Glomerular endothelial cell (primary cell): ENCODE measurements at places on chromosomes 12 and 14.

DNA sequence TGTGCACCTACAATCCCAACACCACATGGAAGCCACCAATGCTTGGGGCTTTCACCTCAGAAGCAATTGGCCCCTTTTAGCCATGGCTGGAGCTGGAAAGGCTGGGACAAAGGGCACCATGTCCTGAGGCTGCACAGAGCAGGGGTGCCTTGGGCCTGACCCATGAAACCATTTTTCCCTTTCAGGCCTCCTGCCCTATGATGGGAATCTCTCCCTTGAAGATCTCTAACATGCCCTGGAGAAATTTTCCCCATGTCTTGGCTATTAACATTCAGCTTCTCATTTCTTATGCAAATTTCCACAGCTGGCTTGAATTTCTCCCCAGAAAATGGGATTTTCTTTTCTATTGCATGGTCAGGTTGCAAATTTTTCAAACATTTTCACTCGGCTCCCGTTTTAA lies 823.6 kb downstream of the GALC start:
- DNase-seq = no peak

DNA sequence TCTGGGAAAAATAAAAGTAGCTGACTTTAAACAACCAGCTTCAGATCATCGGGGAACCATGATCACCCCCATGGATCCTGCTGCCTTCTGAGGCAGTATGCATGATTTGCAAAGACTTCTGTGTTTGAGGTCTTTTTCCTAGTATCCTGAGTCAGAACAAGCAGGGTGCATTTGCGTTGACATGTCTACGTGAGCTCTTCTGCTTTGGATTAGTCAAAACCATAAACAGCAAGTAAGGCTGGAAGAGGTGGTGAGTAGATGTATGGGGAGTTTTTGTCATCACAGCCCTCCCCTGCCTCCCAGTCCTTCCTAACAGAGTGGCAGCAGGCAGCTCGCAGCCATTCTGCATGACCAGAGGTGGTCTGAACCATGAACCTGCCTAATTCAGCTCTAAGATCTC lies 24.1 kb downstream of the PLEKHG7 start:
- DNase-seq = no peak

GRCh38 chr14:97584528-97584927 lies 787.3 kb downstream of the VRK1 start:
- no peak for DNase-seq

- no peak for DNase-seq
These were observed 390.0 kb downstream of the AEBP2 start for GRCh38 chr12:19829100-19829853.

DNA sequence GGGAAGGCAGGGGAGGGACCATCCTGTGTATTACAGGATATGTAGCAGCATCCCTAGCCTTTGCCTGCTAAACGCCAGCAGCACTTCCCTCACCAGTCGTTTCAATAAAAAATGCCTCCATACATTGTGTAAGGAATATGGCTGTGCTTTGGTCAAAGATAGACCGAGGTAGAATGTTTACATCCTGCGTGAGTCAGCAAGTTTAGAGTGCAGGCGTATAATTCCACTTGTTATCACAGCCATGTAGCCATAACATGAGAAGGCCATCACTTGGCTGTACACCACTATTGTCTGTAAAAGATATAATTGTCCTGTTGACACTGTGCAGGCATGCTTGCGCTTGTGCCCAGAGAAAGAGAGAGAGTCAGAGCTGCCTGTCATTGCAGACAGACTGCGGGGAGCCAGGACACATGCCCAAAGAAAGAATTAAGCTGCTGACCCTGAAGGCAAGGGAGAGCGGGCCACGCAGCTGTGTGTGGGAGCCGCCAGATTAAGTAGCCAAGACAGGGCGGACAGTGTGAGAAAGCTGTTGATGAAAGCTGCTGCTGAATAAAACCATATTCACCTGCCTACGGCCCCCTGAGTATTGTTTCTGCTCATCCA lies 68.4 kb downstream of the CRACR2A start:
- no peak for DNase-seq

DNA sequence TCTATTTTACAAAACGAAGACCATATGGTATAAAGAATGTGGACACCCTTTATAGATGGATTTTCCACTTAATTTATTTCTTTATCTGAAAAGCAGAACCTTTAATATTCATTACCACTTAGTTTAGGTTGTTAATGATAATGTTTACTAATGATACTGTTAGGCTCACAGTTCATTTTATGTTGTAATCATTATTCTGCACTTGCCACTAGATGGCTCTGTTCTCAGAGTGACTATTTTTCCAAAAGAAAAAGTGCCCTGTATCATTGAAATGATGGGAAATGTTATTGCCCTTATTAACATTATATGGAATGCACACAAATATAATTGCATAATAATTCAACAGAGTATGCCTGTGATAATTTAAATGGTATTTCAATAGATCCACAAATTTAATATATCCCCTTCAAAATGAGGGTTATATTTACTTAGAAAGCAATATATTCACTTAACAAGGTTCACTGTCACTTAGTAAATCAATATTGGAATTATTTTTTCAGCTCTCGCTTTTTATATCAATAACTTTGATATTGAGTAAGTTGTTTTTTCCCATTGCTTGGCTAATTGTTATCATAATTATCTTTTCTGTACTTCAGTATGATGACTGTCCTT lies 95.7 kb downstream of the PDE3A start:
- DNase-seq = no peak

DNA sequence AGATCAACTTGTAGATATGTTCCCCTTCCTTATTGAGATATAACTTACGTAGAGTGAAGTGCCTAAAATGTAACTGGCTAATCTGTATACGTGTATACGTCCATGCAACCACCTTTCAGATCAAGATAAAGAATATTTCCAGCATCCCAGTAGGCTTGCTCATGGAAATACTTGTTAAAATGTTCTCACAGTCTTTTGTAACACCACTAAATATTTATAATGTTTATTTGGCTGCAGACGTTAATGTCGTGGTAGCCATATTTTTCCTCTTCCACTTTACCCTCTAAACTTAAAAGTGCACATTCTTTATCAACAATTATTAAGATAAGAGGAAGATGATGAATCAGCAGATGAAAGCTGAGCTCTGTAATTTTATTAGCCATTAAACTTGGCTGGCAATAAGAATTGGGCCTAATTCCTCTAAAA lies 447.4 kb downstream of the AEBP2 start:
- no peak for DNase-seq

DNA sequence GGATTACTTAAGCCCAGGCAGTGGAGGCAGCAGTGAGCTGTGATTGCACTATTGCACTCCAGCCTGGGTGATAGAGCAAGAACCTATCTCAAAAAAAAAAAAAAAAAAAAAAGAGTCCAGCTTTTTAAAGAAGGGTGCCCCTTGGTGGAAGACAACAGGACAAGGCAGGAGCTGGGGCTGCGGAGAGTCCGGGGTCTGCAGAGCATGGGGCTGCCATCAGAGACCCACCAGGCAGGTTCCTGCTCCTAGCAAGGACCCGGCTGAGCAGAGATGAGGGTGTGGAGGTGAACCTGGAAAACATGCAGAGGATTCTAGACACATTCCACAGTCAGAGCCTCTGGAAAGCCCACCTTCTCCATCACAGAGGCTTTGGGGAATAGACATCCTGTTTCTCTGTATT lies 21.0 kb upstream of the CIPC start:
- no peak for DNase-seq

- no peak for DNase-seq
These were observed 198.0 kb downstream of the CACNA1C start for GRCh38 chr12:2250797-2251196.

DNA sequence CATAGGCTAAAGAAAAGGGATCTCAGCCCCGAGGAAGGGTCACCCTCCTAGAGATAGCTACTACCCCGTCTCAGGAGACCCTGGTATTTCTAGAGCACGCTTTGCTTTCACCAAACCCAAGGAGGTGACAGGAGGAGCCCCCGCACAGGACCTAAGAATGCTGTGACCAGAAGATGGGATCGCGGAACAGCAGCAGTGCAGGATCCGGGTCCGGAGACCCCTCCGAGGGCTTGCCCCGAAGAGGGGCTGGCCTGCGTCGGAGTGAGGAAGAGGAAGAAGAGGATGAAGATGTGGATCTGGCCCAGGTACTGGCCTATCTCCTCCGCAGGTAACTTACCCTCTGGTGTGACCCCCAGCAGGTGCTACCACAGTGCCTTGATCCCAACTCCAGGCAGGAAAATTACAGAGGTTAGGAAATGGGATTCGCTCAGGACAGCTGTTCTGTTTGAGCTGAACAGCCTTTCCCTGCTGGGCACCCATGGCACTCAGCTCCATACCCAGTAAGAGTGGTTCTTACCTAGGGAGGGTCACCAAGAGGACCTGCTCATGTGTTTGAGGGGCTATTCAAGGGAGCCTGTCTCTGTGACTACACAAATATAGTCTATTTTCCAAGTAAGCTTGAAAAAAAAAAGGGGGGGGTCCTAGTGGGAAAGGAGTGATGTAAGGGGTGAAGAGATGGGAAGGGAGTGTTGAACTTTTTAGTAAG lies 826 bp upstream of the NRL start:
- no peak for DNase-seq

DNA sequence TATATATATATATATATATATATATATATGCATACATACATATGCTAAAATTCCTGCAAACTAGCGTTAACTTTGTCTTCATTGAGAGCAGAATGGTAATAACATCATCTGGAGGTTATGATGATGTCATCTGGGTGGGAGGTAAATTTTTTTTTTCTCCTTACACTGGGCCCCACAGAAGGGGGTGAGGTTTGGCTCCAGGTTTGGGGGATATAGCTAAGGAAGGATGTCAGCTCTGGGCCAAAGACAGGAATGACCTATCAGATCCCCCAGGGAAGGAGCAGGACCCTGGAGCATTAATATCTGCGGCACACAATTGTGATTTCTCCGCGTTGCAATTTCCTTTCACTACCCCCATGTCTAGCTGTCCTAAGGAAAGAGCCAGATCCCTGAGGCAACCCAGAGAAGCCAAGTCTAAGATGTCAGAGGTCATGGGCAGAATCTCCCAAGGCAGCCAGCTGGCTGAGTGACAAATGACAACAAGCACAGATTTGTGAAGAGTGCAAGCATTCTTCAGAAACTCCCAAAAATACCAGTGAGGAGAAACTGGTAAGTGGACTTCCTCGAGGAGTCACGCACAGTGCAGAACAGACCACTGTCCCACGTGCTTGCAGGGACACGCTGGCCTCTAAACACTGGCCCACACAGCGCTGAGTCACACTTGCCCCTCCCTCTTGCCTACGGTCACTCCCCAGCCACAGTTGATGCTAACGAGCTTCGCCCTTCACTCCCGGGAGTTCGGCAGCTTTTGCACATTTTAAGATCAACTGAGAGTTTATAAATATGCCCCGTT lies 9.9 kb downstream of the UBC start:
- DNase-seq = no peak

- DNase-seq = no peak
These were observed 456.2 kb downstream of the ADAMTS20 start for GRCh38 chr12:43095669-43096280.

GRCh38 chr12:125194987-125195386 lies 129.8 kb downstream of the AACS start:
- DNase-seq = no peak

DNA sequence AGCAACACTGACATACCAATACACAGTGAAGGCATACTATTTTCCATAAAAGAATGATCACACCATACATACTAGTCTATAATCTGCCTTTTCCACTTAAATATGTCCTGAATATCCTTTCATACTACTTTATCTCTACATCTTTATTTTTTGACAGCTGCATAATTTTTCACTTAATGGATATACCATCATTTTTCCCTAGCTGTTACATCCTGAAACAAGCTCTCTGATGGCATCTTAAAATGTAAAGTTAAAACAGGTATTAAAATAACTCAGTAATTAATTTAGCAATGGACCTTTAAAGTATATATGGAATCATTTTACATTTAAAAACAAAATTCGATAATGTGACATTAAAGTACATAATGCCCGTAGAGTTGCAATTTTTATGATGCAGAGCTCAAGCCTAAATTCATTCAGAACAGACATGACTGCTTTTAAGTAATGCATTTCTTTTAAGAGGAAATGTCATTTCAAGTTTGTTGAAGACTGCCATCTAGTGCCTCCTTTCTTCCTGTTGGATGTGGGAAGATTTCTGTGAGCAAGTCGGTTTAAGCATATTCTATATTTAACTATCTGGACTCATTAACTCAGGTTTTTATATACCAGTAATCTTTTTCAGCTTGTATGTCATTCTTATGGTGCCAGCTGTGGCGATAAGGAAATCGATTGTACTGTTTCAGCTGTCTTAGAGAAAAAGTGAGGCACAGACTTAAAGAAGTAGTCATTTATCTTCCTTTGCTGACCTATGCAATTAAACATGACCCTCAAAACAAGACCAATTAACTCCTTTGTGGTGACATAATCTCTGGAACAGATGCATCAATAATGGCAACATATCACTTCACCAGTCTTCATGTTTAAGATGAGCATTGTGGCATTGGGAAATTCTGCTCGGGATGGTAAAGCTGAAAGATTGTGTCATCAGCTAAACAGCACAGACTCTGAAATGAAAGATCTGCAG lies 20.3 kb downstream of the PRICKLE1 start:
- DNase-seq = no peak

DNA sequence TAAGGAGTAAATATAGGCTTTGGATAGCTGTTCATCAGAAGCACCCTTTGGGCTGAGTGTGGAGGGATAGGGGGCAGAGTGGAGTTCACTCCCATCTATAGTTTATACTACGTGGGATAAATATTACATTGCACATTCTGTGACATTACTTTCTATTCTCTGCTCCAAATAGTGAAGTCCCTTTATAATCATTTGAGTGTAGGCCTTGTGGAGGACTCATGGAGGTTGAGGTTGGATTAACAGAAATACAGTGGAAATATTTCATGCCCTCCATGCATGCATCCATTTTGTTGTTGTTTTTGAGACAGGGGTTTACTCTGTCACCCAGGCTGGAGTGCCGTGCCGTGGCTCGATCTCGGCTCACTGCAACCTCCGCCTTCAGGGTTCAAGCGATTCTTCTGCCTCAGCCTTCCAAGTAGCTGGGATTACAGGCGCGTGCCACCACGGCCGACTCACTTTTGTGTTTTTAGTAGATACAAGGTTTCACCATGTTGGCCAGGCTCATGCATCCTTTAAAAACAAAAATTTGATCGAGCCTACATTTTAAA lies 1.4 kb downstream of the CHPT1 start:
- DNase-seq = peak; percentile 4
